ENCODE measurements at places on chromosomes 6 and 20. TPM values are rescaled to one million over a fixed set of nuclear protein-coding genes. Genes with fewer than 3 reads are reported as not detected.

Gene PRND
- not detected for total RNA-seq

Gene REM1
- not detected for total RNA-seq

DNA sequence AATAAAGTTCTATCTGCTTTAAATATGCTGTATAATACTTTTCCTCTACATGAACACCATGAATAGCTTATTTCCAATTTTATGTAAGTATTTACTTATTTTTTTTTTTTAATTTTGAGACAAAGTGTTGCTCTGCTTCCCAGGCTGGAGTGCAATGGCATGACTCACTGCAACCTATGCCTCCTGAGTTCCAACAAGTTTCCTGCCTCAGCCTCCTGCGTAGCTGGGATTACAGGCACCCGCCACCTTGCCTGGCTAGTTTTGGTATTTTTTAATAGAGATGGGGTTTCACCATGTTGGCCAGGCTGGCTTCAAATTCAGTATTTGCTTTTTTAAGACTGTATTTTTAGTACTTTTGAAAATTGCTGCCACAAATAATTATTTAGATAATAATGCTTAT lies 1365.9 kb downstream of the GRIK2 start:
- no peaks in the 10 kb centered on the region for H3K27me3 ChIP-seq
- no peak overlapping the region for H3K27ac ChIP-seq
- DNase-seq, result no peak
- no peaks in the 10 kb centered on the region for H3K4me1 ChIP-seq
- no peak overlapping the region for H3K4me3 ChIP-seq
- H3K36me3 ChIP-seq, result no peaks in the 10 kb centered on the region

- H3K27me3 ChIP-seq, result peaks cover 1% of the 10 kb centered on the region
- DNase-seq, result no peak
- no peak overlapping the region for H3K4me3 ChIP-seq
- H3K36me3 ChIP-seq, result no peaks in the 10 kb centered on the region
- H3K27ac ChIP-seq, result no peak overlapping the region
These were observed 25.9 kb upstream of the B3GAT2 start for GRCh38 chr6:70982747-70983146.

Gene HMGN3
- 35.3 TPM for total RNA-seq

- H3K27ac ChIP-seq, result no peak overlapping the region
- no peak overlapping the region for H3K4me3 ChIP-seq
- H3K36me3 ChIP-seq, result no peaks in the 10 kb centered on the region
- H3K4me1 ChIP-seq, result no peaks in the 10 kb centered on the region
- no peak for DNase-seq
These were observed 27.2 kb downstream of the IL22RA2 start for GRCh38 chr6:137146206-137146605.

Gene CCN6
- total RNA-seq, result 0.21 TPM

DNA sequence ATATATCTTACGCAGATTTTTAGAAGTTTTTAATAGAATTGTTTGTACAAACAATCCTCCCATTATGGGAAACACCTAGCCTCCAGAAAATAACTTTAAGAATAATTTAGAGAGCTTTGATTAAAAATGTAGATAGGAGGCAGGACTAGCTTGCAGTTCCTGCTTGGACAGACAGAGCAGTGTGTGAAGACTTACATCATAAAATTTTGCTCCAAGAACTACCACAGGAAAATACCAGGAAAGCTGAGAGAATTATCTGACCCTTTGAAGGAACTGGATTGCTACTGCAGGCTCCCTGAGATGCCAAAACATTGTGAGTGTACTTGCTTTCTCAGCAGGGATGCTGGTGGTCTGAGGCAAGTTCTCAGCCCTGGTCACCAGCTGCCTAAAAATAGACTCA lies 64.2 kb downstream of the EYS start:
- H3K4me3 ChIP-seq, result no peak overlapping the region
- DNase-seq, result no peak
- no peaks in the 10 kb centered on the region for H3K4me1 ChIP-seq
- no peak overlapping the region for H3K27ac ChIP-seq

DNA sequence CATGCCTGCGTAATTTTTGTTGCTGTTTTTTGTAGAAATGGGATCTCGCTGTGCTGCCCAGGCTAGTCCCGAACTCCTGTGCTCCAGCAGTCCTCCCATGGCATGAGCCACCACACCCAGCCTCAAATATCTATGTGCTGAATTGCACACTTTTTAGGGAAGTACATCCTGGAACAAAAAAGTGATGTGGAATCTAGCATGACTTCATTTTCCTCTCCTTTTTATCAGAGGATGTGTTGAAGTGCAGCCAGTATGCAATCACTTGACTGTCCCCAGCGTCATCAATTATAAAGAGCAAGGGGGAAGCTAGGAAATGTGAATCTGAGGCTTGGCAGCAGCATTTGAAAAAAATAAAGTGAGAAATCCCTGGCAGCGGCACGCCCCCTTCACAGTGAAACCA lies 6.4 kb upstream of the EXOC2 start:
- H3K27me3 ChIP-seq, result no peaks in the 10 kb centered on the region
- no peaks in the 10 kb centered on the region for H3K36me3 ChIP-seq
- no peak overlapping the region for H3K4me3 ChIP-seq
- DNase-seq, result no peak
- no peak overlapping the region for H3K27ac ChIP-seq

Gene ZNF337
- total RNA-seq, result 12.2 TPM

- H3K4me3 ChIP-seq, result no peak overlapping the region
- H3K27me3 ChIP-seq, result no peaks in the 10 kb centered on the region
- H3K4me1 ChIP-seq, result peaks cover 7% of the 10 kb centered on the region
- H3K36me3 ChIP-seq, result no peaks in the 10 kb centered on the region
- no peak overlapping the region for H3K27ac ChIP-seq
These were observed 385.5 kb upstream of the TSHZ2 start for GRCh38 chr20:52586660-52587059.

Gene HSPA1L
- total RNA-seq, result 0.86 TPM

DNA sequence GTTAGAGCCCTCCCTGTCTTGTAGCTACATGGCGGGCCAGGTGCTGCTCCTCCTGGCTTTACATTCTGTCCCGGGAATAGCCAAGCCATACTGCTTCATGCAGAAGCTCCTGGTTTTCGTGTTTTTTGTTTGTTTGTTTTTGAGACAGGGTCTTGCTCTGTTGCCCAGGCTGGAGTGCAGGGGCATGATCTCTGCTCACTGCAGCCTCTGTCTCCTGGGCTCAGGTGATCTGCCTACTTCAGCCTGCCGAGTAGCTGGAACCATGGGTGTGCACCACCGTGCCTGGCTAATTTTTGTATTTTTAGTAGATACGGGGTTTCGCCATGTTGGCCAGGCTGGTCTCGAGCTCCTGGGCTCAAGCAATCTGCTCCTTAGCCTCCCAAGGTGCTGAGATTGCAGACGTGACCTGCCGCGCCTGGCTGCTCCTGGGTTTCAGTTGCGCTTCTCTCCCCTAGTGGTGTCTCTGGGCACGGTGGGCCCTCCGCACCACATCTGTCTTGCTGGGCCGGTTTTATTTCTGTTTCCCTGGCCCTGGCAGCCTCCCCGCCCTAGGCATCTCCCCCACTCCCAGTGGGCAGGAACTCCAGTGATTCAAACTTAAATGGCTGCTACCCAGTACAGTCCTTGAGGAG lies 12.9 kb downstream of the CDYL start:
- H3K27me3 ChIP-seq, result no peaks in the 10 kb centered on the region
- peaks cover 2% of the 10 kb centered on the region for H3K36me3 ChIP-seq
- H3K4me1 ChIP-seq, result peaks cover 55% of the 10 kb centered on the region
